ENCODE measurements at places on chromosomes 6 and 20.

GRCh38 chr20:17344790-17345189 is 118.0 kb downstream of the PCSK2 start:
- no peak for DNase-seq

GRCh38 chr6:147802459-147802858 is 294.0 kb downstream of the SAMD5 start:
- no peak for DNase-seq

GRCh38 chr6:138597336-138597735 is 98.0 kb upstream of the NHSL1 start:
- DNase-seq, result no peak

DNA sequence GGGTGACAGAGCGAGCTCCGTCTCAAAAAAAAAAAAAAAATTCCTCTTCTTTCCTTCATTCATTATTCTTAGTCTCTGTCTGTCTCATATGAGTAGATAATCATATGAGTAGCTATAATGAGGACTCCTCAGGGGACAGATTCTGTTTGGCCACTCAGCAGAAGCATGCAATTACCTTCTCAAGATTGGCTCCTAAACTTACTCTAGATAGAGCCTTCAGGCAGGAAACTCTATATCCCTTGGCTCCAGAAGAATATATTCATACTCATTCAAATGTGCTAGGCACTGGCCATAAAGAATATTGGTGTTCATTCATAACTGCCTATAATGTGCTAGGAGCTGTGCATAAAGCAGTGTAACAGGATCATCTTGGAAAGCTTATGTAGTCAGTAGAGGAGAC is 2.2 kb upstream of the ACAT2 start:
- DNase-seq, result no peak

DNA sequence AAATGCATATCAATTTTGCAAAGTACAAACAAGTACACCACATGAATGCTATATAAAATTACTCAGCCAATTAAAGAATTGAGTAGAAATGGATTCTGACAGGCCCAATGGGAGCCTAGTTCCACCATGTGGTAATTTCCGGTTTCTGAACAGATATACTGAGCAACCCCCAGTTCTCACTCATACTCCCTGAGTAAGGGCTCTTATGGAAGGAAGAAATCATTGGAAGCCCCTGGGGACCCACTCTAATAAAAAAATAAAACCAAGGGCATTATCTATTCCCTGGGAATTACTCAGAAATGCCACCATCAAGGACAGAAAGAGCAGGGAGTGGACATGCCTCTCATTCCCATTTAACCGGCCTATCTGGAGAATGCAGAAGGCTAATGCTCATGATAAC is 34.6 kb downstream of the STX7 start:
- no peak for DNase-seq

DNA sequence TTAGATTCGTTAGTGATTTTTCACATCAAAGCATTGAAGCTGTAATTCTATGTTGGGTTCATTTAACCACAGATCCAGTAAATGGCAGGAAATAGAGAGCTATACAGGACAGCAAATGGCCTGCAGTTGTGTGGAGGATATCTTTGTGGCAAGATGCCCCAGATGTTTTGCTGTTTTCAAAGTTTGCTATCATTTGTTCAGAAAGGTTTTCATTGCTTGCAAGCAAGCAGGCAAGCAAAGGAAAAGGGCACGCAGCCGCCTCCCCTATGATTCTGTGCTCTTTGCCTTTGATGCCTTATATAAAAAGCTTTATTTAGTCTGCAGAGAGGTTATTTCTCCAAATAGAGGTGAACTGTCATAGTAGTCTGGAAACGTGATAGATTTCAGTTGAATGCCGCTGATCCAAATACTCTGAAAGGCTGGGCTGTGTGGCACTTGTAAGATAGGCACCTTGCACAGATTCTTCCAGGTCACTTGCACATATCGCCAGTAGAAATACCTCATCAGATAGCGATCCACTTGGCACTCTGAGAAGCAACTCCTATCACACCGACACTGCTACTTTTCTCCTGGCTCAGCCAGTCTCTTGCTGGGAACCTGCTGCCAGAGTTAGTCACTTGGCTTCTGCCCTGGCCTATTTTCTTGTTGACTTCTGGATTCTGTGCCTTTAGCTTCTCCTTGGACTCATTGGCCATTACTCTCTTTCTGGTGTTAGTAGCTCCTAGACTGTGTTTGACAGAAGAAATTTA is 66.4 kb downstream of the UTRN start:
- DNase-seq, result no peak

GRCh38 chr6:159082039-159082815 is 37.4 kb upstream of the TAGAP start:
- DNase-seq, result no peak

- no peak for DNase-seq
Observed at GRCh38 chr20:38927902-38928578, 1.8 kb downstream of the FAM83D start.

DNA sequence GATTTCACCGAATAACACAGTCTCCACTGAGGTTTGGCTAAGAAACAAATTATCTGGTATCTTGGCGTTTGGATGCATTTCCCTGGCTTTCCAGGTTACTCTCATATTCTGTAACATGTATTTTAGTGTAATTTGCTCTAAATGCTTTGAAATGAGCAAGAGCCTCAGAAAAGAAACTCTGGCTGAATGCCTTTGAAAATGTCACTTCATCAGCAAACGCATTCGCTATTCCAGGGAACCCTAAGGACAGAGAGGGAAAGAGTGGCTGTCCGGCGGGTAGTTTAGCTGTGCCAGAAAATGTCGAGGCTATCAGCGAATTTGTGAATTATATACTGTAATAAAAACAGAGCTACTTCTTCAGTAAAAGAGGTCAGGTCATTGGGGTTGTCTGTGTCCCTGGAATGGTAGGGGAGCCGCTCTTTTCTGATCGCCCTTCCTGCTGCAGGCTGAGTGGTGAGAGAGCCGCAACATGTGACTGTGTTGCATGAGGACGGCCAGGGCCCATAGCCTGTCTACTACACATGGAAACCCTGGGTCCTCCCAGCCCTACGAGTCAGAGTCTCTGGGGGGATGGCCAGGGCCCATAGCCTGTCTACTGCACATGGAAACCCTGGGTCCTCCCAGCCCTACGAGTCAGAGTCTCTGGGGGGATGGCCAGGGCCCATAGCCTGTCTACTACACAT is 57.3 kb downstream of the SMOC2 start:
- DNase-seq, result no peak

DNA sequence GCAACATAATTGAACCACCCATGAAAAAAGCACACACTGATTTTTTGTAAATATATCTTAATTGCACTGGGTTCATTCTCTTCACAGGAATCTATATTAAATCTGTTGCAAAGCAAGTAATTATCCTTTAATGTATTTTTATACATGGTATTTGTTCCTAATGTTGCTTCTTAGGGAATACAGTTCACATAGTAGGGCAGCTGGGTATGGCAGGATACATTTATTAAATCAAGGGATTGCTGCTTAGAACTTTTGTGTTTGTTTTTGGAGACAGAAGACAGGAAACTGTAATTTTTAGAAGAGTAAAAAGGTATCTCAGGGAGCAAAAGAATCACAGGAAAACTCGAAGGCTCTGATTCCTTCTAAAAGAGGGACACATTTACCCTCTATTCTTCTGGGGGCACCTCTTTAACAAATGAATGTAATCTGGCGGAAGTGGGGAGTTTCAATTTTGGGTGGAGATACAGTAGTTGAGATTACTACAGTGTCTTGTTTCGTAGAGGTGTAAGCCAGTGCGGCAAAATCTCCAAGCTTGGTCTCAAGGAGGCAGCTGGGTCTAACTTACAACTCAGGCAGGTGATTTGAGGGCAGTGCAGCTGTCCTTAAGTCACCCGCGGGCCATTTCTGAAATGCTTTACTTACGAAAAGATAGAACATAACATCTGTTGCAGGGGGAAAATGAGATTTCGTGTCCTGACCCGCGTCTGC is 812 bp upstream of the SMIM13 start:
- DNase-seq, result peak; percentile 74

GRCh38 chr20:675453-676314 is at the start of gene SCRT2:
Gene SCRT2 (minus strand): TSS chr20:675802. CDS start chr20:675601, 201 bp downstream.
- peak; percentile 34 for DNase-seq

- DNase-seq, result no peak
Observed at GRCh38 chr20:57483287-57484050, 41.5 kb downstream of the CTCFL start.

DNA sequence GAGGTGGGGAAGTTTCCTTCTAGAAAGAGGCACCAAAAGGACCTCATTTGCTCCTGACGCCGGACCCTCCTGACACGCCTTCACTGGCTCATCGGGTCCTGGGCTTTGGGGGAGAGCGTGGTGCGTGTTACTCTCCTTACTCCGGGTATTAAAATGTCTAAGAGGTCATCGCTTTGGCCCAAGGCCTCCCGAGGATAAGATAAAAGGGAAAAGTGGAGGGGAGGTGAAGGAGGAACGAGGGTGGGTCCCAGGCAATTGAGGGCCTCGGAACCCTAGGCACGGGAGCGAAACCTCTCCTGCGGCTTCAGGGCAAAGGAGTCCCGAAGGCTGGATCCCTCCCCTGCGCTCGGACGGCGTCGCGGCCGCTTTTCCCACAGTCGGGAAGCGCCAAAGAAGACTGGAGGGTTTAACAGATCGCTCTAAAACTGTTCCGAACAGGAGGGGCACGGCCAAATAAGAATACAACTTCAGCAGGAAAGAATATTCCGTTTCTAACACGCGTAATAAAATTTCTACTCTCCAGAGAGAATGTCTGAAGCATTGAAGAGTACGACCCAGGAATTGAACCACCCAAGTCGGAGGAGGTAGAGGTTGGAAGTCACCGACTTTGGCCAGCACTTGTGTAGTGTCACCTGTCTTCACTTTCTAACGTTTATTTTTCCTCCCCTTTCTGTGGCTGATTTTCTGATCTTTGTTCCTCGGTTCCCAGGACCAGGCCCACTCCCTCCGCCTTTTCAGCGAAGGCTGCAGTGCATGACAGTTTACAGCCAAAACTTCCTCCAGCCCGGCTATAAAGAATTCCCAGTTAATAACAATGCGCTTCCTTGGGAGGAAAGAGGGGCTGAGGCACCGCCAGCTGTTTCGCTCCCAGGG is 2.1 kb upstream of the TBXT start:
- DNase-seq, result no peak

DNA sequence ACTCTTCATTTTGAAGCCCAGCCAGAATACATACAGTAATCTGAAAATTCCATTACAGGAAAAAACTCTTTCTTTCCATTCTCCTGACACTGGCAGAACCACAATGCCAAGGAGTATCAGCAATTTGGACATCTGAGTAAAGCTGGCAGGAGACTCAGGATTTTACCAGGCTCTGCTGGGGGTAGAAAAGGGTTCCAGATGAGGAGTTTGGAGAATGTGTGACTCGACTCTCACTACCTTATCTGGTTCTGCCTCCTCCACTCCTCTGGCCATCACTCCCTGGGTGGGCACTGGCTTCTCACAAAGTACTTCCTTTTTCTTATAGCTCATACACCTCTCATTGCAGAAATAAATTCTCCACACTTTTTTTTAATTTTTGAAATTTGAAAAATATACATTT is 10.6 kb upstream of the WFDC8 start:
- DNase-seq, result no peak

- DNase-seq, result no peak
Observed at GRCh38 chr6:134063121-134063965, 10.9 kb upstream of the SLC2A12 start.

DNA sequence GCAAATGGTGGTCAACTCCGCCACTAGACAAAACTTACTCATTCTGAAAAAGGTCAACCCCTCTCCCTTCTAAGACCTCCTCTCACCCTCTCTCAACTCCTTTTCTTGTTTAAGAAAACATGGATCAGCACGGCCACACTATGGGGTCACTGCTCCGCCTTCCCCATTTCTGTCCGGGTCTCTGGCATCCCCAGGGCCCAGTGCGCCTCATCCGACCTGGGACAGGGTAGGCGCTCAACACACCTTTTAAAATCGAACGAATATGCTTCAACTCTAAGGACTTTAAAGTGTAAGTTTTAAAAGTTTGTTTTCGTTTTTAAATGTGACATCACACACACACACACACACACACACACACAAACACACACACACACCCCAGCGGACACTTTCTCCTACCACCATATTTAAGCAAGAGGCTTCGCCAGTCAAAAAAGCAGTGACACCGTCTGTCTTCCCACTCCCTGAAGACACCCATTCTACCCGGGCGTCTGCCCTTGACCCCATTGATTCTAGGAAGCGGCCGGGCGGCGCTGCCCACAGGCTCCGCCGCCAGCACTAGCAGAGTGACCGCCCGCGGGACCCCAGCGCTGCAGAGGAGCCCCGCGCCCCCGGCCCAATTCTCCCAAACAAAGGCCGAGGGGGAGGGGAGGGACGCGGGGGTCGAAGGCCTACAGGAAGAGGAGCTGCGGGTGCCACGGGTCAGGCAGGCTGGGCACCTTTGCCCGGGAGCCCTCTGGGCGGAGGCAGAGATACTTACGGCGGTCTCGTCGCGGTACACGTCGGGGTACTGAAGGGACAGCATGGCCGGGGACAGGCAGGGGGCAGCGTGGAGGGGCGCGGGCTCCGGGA is 568 bp downstream of the PREP start:
- peak; percentile 47 for DNase-seq

GRCh38 chr6:170292407-170293158 is 1.7 kb upstream of the DLL1 start:
- DNase-seq, result peak; percentile 14

GRCh38 chr6:170344631-170345576 is 38.3 kb downstream of the FAM120B start:
- peak; percentile 51 for DNase-seq

- DNase-seq, result no peak
Observed at GRCh38 chr20:57482148-57482547, 42.8 kb downstream of the CTCFL start.

DNA sequence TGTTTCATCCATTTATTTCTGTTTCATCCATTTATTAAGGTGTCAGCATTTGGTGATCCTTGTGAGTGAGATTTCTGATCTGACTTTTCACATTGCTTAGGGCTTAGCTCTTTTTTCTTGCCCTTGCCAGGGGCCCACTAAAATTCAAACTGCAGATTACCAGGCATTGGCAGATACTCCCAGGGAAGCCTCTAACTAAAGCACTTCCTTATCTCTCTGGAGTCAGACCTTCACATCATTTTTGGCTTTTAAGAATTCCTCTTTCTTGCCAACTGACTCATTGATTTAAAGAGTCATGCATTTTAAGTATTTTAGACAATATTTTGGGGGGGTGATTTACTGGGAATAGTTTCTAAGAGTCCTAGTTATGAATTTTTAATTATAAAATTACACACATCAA is 2.6 kb upstream of the WFDC8 start:
- no peak for DNase-seq

- peak; percentile 50 for DNase-seq
Observed at GRCh38 chr20:676315-676937, 824 bp upstream of the SCRT2 start.

- DNase-seq, result no peak
Observed at GRCh38 chr6:80145921-80146320, 39.5 kb downstream of the BCKDHB start.

- DNase-seq, result peak; percentile 33
Observed at GRCh38 chr6:126054258-126054702, 67.9 kb downstream of the TRMT11 start.

DNA sequence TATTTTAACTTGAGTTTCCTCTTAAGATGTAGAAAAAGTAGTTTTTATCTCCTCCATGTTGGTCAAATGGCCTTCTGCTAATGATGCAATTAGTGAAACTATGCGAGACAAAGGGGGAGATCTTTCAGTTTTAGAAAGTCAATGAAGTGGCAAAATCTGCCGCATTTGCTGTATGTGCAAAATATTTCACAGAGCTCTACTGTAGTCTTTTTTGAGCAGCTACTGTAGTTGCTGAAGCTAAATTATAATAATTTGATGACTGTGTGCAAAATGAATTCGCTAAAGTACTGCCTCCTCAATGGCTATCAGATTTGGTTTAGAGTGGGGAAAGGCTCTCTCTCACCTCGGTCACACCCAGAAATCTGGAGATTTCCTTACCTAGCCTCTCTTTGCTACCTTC is 267.6 kb upstream of the ZFP64 start:
- DNase-seq, result no peak

- no peak for DNase-seq
Observed at GRCh38 chr6:44463728-44464450, 76.4 kb downstream of the CDC5L start.
